A549 (cell line): ENCODE measurements at places on chromosomes 2 and 18.
A peak's percentile ranks its signal among the peaks of the same experiment; 100 is the strongest.

DNA sequence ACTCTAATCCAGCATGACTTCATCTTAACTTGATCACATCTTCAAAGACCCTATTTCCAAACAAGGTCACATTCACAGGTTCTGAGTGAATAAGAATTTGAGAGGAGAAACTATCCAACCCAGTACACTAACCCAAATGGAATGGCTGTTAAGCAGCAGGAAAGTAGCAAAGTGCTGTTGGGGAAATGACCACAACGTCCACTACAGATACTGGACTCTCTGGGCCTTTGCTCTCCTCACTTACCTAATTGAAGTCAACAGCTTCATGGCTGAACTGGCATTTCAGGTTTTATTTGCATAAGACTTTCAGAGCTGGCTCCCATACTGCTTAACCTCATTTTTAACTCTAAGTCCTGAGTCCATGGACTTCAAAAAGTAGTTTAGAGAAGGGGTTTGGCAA is 38.0 kb upstream of the ACVR2A start:
- DNase-seq: no peak

GRCh38 chr2:225756198-225756597 is 356.7 kb downstream of the NYAP2 start:
- no peak for DNase-seq

- peak; percentile 69 for DNase-seq
Observed at GRCh38 chr2:219736209-219736608, 108.8 kb downstream of the SLC4A3 start.

GRCh38 chr2:17107151-17107550 is 411.1 kb downstream of the RAD51AP2 start:
- no peak for DNase-seq

DNA sequence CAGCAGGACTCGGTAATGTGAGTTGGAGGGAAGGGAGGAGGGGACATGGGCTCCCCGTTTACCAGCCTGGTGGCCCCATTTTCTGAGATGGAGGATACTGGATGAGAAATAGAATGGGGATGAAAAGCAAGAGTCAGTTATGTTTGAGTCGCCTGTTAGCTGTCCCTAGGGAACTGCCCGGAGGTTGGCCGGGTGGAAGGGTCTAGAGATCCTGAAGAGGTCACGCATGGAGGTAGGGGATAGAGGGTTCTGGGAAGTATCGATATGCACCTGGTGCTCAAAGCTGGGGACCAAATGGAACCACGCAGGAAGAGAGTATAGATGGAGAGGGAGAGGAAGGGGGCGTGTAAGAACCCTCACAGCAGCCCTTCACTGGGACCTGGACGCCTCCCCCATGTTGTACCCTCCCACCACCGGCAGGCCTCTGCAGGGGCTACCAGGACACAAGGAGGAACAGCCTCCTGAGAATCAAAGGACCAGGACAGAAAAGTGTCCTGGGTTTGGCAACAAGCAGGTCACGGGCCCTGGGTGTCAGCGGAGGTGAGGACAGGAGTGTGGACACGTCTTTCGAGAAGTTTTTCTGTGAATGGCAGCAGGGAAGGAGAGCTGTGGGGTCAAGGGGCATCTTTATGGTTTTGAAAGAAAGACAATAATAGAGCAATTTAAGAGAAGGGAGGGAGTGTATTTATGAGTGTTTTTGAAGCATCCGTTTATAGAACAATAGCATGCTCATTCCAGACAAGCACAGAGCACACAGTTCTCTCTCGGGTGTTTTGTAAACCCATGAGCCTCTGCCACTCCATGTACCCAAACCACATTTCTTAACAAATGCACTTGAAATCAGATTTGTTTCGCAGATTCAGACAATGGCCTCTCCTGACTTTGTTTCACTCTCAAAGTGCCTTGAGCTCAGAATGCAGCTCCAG is 132.2 kb downstream of the SMAD7 start:
- DNase-seq: no peak

GRCh38 chr2:145635706-145636427 is 1115.9 kb upstream of the ZEB2 start:
- DNase-seq: no peak

DNA sequence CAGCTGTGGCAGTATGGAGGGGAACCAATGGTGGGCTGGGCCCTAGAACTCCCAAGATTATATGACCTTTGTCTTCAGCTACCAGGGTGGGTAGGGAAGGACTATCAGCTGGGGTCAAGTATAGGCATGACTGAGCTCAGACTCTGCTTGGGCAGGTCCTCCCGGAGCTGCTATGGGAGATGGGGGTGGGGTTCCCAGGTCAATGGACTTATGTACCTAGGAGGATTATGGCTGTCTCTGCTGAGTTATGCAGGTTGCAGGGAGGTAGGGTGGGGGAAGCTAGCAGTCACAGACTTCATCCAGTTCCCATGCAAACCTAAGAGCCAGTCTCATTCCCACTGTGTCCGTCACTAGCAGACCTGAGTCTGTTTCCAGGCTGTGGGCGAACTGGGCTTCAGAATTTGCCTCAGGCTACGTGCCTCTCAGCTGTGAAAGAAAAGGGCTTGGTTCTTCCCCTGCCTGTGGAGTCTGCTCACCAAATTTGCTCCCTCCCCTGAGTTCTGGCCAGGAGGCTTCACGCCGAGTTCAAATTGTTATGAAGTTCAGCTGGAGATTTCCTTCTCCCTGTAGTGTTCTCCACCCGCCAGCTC is 985.8 kb upstream of the NRXN1 start:
- no peak for DNase-seq

DNA sequence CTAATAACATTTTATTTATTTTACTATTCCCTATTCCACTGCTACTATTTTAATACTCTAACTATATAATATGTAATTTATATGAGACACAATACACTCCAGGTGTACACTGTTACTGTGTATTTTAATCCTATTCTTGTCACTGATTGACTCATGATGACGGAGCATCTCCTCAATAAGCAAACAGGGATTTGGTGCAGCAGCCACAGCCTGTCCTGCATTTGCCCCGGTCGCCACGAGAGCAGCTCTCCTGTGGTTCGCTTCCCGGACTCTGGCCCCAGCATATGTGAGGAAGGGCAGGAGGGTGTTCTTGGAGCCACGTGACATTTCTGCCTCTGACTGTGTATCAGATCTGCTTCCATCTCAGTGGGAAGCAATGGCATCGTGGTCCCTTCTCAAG is 74.1 kb upstream of the PXDN start:
- DNase-seq: no peak
